ENCODE measurements at places on chromosomes 6 and 20.

- no peak for DNase-seq
These were observed 2.3 kb upstream of the MAS1L start for GRCh38 chr6:29490055-29490454.

- DNase-seq = no peak
These were observed 15.2 kb downstream of the COX4I2 start for GRCh38 chr20:31652917-31653396.

- no peak for DNase-seq
These were observed 40.8 kb upstream of the TMEM244 start for GRCh38 chr6:129901910-129902309.

GRCh38 chr6:137102851-137103492 is 58.2 kb upstream of the IL20RA start:
- DNase-seq = peak; percentile 18

GRCh38 chr6:79468587-79468986 is 68.6 kb downstream of the LCA5 start:
- no peak for DNase-seq

DNA sequence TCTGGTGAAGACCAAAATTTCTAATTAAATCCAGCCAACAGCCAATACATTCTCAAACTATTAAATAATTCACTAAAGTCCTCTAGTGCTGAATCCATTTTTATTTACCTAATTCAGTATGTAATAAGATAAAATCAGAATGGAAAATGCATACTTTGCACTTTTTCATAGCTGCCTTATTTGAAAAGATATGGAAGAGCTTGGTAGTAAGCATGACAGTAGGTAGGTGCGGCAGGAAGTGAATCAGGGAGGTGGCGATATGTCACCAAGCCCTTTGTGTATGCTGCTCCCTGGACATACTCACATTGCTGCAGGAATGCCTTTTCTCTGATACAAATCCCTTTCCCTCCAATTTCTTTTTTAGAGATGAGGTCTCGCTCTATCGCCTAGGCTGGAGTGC is 10.2 kb upstream of the TGM3 start:
- no peak for DNase-seq

- no peak for DNase-seq
These were observed 89.1 kb downstream of the AIG1 start for GRCh38 chr6:143149771-143150170.

DNA sequence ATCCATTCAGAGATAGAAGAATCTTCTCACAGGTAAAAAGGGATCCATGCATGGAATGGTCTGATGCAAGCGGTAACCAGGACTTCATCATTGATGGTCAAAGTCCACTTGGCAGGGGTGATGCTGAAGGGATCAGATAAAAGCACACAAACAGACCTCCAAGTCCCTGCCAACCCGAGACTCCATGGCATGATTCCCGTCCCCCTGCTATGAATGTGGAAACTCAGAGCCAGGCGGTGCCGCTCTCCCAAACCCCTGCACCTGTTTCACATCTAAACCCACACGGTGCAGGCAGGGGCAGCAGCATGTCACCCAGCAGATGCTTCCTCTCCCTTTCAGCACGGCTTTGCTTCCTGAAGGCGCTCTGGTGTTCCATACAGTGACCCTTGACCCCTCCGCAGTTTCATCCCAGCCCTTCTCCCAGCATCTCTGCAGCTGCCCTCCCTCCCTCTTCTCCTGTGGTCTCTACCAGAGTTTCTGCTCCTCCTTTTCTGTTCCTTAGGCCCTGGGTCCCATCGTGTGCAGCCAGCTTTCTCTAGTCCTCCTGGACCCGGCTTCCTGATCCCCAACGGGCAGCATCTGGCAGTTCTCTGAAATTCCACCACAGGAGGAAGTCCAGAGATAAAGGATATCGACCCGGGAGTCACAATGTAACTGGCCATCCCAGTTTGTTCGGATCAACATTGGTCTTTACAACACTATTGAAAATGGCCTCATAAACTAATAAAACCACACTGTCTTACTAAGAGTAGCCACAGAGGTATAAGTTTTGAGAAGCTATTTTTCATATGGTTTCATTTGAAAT is 235.0 kb downstream of the TTLL2 start:
- no peak for DNase-seq

- DNase-seq = no peak
These were observed 7.2 kb upstream of the FAM50B start for GRCh38 chr6:3841711-3842565.

GRCh38 chr6:34986845-34987246 is 97.8 kb downstream of the ANKS1A start:
- DNase-seq = peak; percentile 59

DNA sequence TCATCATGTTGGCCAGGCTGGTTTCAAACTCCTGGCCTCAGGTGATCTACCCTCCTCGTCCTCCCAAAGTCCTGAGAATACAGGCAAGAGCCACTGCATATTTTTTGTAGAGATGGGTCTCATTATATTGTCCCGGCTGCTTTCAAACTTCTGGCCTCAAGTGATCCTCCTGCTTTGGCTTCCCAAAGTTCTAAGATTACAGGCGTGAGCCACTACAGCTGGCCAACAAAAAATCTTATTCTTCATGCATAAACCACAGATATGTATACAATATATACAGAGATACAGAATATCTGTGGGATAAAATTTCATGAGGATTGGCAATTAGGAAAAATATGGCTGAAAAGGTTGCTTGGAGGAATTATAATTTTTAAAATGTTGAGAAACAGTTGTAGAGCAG is 49.9 kb downstream of the SLC35A1 start:
- no peak for DNase-seq

DNA sequence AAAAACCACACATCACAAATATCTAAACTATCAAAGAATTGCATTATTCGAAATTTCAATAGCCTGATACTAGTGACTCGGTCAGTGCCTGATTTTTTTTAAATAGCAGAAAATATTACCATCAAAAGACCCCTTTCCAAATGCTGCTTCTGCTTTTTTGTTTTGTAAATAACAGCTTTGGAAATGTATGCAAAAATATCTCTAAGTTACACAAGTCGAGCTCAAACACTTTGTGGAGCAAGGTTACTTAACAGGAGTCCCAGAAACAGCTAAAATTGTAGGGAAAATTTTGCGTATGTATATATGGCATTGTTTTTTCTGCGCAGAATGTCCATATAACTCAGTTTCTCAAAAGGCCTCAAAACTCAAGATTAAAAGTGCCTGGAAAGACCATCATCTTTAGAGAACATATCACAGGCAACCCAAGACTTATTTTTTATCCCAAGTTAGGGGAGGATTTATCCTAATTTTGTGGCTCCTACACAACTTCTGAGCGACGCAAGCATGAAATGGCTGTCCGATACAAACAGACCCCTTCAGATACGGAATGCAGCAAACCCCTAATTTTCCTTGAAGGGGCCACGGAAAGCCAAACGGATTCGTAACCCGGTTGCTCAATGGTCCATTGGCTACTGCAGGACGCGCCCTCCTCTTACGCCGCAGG is 1.3 kb downstream of the CEP85L start:
- no peak for DNase-seq

- no peak for DNase-seq
These were observed 290.2 kb upstream of the CNR1 start for GRCh38 chr6:88456221-88456859.

GRCh38 chr6:151784441-151785214 is 22.9 kb upstream of the ESR1 start:
- DNase-seq = no peak

DNA sequence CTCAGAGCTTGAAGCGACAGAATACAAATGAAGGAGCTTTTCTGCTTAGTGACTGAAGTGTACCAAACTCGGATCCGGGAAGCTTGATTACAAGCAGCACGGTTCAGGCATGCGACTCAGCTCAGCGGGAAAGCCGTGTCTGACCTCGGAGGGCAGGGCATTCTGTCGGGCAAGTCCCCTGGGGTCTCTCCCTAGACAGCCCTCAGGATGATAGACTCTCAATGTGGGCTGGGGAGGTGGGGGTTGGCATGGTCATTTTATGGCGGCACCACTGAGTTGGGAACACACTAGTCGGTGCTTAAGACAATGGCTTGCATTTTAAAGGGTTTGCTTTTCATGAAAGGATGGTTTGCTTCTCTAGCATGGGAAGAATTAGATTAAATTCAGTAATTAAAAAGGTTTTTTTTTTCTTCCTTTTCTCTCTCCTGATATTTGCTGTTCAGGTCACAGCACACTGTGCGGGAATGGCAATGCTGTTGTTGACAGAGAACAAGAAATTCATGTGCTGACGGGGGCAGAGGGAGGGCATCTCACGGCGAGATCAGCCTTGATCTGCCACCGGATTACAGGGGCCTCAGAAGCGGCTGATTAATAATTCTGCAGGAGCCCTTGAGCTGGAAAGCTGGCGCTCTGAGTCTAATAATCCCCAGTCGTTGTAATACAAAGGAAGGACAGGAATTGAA is 80.7 kb upstream of the TRAF3IP2 start:
- DNase-seq = no peak

DNA sequence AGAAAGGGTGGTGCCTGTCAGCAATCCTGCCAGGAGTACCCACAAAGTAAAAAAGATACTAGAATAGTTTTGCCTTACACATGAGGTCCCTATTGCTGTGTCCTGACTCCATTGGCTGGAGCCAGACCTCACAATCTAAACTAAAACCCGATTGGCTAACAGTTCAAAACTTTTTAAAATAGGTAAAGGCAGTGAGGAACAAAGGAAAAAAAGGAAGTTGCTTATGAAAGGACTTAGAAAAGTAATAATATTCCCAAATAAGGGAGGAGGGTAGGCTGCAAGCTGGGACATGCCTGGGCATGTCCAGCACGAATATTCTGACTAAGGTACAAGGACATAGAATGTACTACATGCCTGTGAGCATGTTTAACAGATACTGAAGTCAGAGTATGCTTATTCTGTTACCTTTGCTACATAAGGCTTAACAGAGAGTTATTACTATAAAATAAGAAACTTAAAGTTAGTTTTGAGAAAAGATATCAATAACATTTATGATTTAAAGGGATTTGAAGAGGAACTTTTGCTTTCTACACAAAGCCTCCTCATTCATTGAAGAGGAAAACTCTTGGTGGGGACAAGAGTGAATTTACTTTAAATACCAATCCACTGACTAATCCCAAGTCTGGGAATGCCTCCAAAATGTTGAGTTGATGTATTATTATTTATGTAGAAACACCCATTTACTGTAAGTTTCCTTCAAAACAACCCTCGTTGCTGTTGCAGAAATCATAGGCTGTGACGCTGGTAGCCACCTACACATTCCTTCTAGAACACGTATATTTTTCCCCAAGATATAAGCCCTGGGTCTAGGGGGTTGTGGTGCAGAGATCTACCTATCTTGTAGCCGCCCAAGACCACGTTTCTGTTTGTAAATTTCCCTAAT is 8.2 kb upstream of the MTHFD1L start:
- no peak for DNase-seq

GRCh38 chr6:112946051-112946450 is 598.9 kb downstream of the RFPL4B start:
- no peak for DNase-seq

DNA sequence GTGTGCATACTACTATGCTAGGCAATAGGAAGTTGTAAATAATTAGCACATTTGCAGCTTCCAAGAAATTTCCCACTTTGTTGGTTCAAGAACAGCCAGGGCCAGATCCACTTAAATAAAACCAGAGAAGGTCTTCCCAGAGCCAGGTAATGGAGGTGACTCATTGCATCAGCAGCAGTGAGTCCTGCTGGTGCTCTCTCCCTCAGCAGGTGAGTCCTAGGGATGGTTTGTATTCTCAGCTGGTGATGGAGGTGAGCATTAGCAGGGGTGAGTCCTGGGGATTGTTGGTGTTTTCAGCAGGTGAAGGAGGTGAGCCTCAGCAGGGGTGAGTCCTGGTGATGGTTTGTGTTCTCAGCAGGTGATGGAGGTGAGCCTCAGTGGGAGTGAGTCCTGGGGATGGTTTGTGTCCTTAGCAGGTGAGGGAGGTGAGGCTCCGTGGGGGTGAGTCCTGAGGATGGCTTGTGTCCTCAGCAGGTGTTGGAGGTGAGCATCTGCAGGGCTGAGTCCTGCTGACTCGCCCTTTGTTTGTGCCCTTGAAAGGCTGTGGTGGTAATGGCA is 232.8 kb upstream of the EXOC2 start:
- DNase-seq = no peak

GRCh38 chr6:27471365-27472115 is 1.4 kb downstream of the ZNF184 start:
- peak; percentile 14 for DNase-seq

DNA sequence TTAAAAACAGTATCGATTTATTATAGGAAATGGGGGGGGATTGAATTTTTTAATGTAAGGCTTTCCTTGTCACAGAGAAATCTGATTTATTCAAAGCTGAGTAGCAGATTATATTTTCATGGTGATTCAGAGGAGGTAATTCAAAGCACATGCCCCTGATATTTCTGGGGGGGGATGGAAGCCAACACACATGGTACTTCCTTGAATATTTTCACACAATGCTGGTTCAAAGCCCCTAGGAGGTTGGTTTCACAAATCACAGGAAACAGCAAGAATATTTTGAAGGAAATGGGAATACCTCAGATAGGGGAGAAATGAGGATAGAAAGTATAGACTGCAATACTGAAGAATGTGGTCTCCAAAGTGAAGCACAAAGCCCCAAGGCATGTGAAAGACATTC is 98.8 kb downstream of the RTN4IP1 start:
- no peak for DNase-seq

- no peak for DNase-seq
These were observed 56.0 kb downstream of the TENT5A start for GRCh38 chr6:81696524-81696923.

DNA sequence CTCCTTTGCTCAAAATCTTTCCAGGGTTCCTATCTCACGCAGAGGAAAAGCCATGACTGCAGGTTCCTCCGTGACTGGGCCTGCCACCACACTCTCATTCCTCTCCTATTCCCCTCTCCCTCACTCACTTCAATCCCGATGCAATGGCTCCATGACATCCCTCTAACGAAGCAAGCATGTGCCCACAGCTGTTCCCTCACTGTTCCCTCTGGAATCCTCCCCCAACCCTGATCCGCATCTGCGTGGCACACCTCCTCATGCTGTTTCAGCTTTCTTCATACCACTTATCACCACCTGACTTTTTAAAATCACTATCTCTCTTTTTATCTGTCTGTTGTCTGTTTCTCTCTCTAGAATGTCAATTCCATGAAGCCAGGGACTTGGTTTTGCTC is 25.5 kb downstream of the ANGPT4 start:
- DNase-seq = no peak

DNA sequence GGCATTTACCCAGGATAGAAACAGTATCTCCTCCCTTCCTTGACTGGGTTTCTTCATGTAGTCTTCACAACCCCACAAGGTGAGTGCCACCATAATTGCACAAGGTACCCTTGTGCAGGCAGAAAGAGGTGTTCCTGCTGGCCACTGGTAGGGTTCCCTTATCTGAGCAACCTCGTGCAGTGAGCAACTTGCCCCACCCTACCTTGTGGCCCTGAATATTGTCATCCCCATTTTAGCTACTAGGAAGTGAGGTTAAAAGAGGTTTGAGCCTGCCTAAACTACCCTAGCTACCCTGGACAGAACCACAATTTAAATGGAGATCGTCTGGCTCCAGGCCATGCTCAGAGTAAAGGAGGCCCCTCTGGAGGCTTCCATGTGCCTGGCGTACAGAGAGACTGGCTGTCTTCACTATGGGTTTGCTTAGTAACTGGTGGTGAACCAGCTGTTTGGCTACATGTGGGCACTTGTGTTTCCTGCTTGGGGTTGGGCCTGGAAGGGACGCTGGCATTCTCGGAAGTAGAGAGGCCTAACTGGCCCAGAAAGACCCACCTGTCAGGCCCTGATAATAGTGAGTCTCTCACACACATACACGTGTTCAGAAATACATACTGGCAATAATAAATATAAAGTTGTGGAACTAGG is 148.8 kb downstream of the LRFN2 start:
- no peak for DNase-seq

- DNase-seq = no peak
These were observed 96.2 kb downstream of the TTLL2 start for GRCh38 chr6:167420858-167421766.

- DNase-seq = no peak
These were observed 641.1 kb downstream of the DHX35 start for GRCh38 chr20:39603219-39603618.
